ENCODE measurements at places on chromosomes 7 and 10. TPM values are rescaled to one million over a fixed set of nuclear protein-coding genes. Genes with fewer than 3 reads are reported as not detected.

ELFN1 gene
- total RNA-seq = 2.0 TPM

AGR2 gene
- total RNA-seq = not detected

VWA2 gene
- total RNA-seq = 2.6 TPM

DNA sequence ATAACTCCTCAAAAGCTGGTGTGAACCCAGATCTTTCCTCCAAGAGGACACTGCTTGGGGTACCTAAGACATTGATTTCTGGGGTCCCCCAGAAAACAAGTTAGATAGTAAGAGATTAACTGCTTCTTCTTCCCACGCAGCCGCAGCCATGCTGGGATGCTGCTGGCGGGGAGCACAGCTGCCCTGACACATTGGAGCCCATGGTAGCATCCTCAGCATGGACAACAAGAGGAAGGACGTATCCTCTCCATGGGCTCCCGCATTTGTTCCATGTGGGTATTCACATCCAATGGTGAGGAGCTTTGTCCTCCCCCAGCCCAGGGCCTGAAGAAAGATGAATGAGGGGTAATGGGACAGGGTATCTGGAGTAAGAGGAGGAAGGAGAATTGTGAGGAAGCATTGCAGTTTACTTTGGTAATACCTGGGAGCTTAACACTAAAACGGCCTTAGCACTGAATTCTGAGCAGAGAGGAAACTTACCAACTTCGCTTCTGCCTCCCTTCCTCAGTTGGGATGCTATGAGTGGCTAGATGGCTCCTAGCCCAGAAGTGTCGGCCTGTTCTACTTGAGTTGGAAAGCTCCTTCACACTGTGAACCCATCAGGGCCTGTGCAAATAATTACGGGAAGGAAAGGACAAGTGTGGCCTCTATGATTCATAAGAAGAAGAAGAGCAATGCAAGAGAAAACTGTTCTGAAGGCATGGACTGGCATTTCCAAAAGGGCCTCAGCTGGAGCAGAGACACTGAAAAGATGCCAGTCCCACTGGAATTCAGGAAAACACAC is 43.9 kb downstream of the C10orf120 start:
- no peak for DNase-seq

DNA sequence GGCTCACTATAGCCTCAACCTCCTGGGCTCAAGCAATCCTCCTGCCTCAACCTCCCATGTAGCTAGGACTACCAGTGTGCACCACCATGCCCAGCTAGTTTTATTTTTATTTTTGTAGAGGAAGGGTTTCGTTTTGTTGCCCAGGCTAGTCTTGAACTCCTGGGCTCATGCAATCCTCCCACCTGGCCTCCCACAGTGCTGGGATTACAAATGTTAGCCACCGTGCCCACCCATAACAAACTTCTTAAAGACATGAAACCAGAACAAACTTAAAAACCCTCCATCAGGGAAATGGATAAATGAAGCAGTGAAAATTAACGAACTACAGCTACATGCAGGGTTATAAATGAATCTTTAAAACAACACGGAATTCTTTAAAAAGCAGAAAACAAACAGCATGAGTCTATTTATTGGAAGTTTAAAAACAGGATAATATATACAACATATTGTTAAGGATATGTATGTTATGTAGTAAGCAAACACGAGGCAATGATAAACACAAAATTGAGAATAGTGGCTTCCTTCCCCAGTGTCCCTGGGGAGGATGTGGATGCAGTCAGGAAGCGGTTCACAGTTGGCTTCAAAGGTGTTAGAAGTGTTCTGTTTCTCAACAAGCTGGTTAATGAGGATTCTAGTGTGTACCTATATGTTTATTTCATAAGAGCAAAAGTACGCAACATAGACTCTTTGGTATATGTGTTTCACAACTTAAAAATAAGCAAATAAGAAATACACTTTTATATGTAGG is 128.2 kb upstream of the IMMP2L start:
- no peak for DNase-seq

GRCh38 chr10:59901470-59901869 is 4.9 kb downstream of the CCDC6 start:
- DNase-seq = no peak

GRCh38 chr10:729213-729612 is 39.7 kb upstream of the DIP2C start:
- DNase-seq = no peak

GRCh38 chr7:135102372-135102771 is 45.5 kb upstream of the TMEM140 start:
- DNase-seq = no peak

- DNase-seq = no peak
Measured at GRCh38 chr7:44867073-44867995, 18.0 kb downstream of the PURB start.

Measured in H1 (cell line).